ENCODE measurements at places on chromosomes 7 and 10.

GRCh38 chr10:133353202-133353959 is 4.4 kb downstream of the FUOM start:
- no peak for DNase-seq

GRCh38 chr10:17003151-17003550 is 126.5 kb downstream of the CUBN start:
- peak; percentile 41 for DNase-seq

DNA sequence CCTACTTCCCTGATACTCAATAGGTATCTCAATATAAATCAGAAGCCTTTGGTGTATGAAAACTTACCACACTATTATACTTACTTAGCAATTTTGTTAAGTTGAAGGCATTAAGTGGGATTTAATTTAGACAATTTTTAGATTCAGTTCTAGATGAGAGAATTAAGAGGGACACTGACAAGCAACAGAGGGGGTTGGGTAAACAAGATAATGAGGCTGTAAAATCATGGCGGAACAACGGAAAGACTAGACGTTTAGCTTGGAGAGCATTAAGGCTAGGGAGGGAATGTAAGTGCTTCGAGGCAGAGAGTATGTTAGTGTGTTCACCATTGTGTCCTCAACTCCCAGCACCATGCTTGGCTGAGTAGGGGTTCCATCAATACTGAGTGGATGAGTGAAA is 71.3 kb downstream of the DENND11 start:
- no peak for DNase-seq

DNA sequence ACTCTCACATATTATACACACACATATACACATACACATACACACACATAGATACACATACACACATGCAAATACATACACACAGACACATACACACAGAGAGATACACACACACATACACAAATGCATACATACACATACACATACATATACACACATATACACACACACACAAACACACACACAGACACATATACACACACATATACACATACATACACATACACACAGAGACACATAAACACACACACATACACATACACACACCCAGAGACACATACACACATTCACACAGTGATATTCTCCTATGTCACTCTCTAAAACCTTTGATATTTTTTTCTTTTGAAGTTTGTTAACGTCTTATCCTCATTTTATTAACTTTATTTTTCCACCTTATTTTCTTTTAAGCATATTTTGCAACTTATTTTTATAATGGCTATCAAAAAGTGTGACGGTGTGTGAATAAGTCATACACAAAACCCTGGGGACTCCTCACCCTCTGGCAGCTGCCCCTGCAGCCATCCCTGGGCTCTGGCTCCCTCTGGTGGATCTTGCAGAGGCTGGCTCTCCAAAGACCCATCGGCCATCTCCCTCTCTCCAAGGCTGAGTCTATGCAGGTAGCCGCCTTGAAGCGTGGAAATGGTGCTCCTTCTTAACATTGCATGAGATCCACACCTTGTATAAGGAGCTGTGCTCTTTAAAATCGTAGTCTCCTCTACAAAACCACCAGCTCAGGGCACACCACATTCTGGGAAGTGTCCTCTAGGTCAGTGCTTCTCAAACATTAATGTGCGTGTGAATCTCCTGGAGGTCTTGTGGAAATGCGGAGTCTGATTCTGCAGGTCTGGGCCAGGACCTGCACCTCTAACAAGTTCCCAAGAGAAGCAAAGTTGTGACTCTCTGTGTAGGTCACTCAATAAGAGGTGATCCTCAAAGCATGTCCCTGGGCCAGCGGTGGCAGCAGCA is 4.1 kb upstream of the C10orf120 start:
- peak; percentile 28 for DNase-seq

GRCh38 chr10:68471586-68472408 is at the start of gene DNA2:
Gene DNA2 (minus strand): TSS chr10:68471973. CDS start chr10:68471864, 109 bp downstream.
- DNase-seq, result peak; percentile 83

- peak; percentile 45 for DNase-seq
Observed at GRCh38 chr7:20596653-20597052, 18.8 kb upstream of the ABCB5 start.

DNA sequence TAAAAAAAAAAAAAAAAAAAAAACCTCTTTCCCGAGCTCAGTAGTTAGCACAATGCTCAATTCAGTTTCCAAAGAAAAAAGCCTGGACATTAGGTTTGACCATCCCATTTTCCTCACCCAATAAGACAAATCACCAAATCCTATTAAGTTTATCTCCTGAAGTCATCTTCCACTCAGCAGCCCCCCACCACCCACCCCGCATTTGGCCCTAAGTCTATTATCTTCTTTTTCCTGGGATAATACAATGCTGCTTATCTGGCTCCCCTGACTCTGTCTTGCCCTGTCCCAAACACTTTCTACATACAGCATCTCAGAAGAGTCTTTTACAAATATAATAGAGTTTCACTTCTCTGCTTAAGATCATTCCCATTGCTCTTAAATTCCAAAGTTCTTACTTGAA is 17.8 kb upstream of the LMOD2 start:
- DNase-seq, result no peak

DNA sequence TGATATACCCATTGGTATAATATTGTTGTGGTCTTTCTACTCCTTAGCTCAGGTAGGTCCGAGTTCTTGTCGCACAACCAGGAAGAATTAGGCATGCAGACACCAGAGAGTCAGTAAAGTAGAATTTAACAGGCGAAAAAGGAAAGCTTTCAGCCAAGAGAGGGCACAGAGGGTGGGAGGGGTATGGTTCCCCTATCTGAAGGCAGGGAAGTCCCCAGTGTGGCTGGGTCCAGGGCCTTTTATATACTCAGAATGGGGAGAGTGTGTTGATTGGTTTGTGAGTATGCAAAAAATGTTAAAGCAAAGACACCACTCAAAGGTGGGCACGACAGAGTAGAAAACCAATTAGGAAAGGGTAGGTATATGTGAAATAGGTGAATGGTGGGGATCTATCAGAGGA is 53.9 kb downstream of the IMMP2L start:
- no peak for DNase-seq

- no peak for DNase-seq
Observed at GRCh38 chr7:158613481-158613880, 25.9 kb upstream of the PTPRN2 start.

DNA sequence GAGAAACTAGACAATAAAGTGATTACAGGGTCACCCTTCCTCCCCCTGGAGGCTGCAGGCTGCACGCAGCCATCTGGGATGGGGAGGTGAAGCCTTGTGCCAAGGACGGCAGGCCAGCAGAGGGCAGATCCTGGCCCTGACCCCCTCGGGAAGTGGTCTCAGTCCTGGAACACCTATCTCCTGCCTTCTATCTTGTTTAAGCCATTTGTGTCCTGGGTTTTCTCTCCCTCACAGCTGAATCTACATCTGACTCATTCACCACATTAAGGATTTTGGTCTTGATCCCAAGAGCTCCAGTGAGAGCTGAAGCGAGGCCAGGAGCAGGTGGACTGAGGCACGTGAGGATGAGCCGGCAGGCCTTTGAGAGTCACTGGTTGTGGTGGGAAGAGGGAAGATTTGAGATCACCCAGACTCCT is 16.4 kb upstream of the PARP12 start:
- DNase-seq, result no peak

DNA sequence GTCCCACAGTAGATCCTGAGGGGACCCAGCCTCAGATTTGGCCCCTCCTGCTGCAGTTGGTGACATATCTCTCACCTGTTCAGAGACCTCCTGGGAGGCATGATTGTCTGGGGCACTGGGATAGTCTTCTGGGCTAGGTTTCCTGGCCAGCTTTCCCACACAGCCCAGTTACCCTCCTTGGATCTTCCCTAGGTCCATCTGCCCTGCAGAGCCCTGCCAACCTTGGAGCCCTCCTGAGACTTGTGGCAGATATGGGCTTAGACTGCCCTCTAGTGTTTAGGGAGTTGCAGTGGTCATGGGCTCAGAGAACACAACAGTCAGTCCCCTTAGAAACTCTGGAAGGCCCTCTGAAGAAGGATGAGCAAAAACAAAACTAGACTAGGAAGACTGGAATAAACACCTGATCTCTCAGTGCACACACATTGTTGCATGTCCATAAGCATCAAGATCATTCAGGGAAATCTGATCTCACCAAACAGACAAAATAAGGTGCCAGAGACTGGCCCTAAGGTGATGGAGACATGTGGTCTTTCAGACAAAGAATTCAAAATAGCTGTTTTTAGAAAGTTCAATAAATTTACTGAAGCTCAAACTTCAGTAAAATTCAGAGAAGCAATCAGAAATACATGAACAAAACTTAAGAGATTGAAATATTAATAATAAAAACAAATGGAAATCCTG is 324.6 kb downstream of the ATRNL1 start:
- DNase-seq, result peak; percentile 39

- DNase-seq, result no peak
Observed at GRCh38 chr7:82384051-82384464, 59.5 kb downstream of the CACNA2D1 start.

- no peak for DNase-seq
Observed at GRCh38 chr7:140926021-140926817, 1.5 kb upstream of the BRAF start.

DNA sequence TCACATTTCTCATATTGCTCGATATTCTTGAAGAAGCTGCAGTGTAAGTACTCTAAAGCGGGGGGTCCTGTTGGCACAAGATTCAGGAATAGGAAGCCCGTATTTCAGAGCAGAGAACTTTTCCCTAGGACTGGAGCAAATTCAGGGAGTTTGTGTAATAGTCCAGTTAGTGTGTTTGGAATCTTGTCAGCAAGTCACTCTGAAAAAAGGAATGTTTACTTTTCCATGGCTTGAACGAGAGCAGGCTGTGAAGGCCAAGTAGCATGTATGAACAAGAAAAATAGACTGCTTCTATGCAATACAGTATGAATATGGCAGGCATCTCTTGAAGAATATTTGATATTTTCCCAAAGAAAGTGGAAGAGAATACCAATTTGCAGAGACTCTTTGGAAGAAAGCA is 39.8 kb downstream of the CDC123 start:
- no peak for DNase-seq

GRCh38 chr7:137235434-137235833 is 108.1 kb downstream of the PTN start:
- no peak for DNase-seq

- DNase-seq, result no peak
Observed at GRCh38 chr10:92894081-92894655, 45.8 kb downstream of the EXOC6 start.

- DNase-seq, result no peak
Observed at GRCh38 chr7:47233996-47234395, 347.9 kb downstream of the TNS3 start.

All from kidney glomerular epithelial cell (primary cell).